Colonic mucosa (tissue), 4 donors: ENCODE measurements at places on chromosomes 16 and 17. TPM values are rescaled to one million over a fixed set of nuclear protein-coding genes. Genes with fewer than 3 reads are reported as not detected.

- no peaks in the 10 kb centered on the region for H3K36me3 ChIP-seq
- no peak overlapping the region for H3K4me3 ChIP-seq
- H3K27me3 ChIP-seq: no peaks in the 10 kb centered on the region
- no peak overlapping the region for H3K27ac ChIP-seq
These were observed 3.1 kb downstream of the GLG1 start for GRCh38 chr16:74603848-74604247.

Gene PRKCB
- total RNA-seq: 2.5 TPM

DNA sequence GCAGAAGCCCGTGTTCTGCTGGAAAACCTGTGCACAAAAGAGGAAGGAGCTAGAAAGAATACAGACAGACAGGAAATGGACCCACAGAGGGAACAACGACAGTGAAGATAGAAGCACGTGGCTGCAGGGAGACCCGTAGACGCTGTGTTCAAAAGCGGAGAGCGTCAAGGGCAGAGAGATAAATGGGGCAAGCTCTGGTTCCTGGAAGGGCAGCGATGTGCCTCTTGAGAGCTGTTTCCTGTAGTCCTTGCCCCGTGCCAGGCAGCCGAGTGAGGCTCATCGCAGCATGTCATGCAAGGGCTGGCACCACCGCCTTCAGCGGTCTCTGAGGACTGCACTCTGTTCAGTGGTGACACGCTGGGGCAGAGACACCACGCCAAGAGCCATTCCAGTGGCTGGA, 43.6 kb upstream of the CACNG5 start:
- no peaks in the 10 kb centered on the region for H3K4me1 ChIP-seq
- no peak for DNase-seq
- peaks cover 5% of the 10 kb centered on the region for H3K36me3 ChIP-seq
- no peaks in the 10 kb centered on the region for H3K27me3 ChIP-seq
- no peak overlapping the region for H3K4me3 ChIP-seq

- H3K4me1 ChIP-seq: peaks cover 8% of the 10 kb centered on the region
- H3K27me3 ChIP-seq: no peaks in the 10 kb centered on the region
- no peak overlapping the region for H3K4me3 ChIP-seq
- no peak for DNase-seq
- H3K27ac ChIP-seq: no peak overlapping the region
- no peaks in the 10 kb centered on the region for H3K36me3 ChIP-seq
These were observed 15.3 kb upstream of the TNFRSF13B start for GRCh38 chr17:16987066-16987829.

GRCh38 chr17:17048106-17048505, 5.8 kb downstream of the MPRIP start:
- H3K4me3 ChIP-seq: no peak overlapping the region
- no peak for DNase-seq

GRCh38 chr17:15351925-15352324, 10.5 kb upstream of the TEKT3 start:
- peaks cover 6% of the 10 kb centered on the region for H3K4me1 ChIP-seq
- H3K36me3 ChIP-seq: no peaks in the 10 kb centered on the region
- peak; percentile 49 for DNase-seq
- no peak overlapping the region for H3K4me3 ChIP-seq
- peak overlapping the region; percentile 51 for H3K27ac ChIP-seq
- no peaks in the 10 kb centered on the region for H3K27me3 ChIP-seq

Gene STAC2
- total RNA-seq: 0.11 TPM

Gene HOXB7
- 25.9 TPM for total RNA-seq

- H3K4me3 ChIP-seq: peak overlapping the region; percentile 77
- DNase-seq: peak; percentile 90
- peaks cover 27% of the 10 kb centered on the region for H3K4me1 ChIP-seq
- no peaks in the 10 kb centered on the region for H3K27me3 ChIP-seq
These were observed 2.1 kb downstream of the GSE1 start for GRCh38 chr16:85615014-85615851.

Gene CHTF18
- 16.5 TPM for total RNA-seq

- no peak overlapping the region for H3K27ac ChIP-seq
- H3K4me3 ChIP-seq: no peak overlapping the region
- H3K4me1 ChIP-seq: no peaks in the 10 kb centered on the region
- H3K36me3 ChIP-seq: no peaks in the 10 kb centered on the region
- H3K27me3 ChIP-seq: no peaks in the 10 kb centered on the region
These were observed 2.0 kb upstream of the KRTAP9-6 start for GRCh38 chr17:41263212-41263611.

Gene SRL
- total RNA-seq: 0.82 TPM

DNA sequence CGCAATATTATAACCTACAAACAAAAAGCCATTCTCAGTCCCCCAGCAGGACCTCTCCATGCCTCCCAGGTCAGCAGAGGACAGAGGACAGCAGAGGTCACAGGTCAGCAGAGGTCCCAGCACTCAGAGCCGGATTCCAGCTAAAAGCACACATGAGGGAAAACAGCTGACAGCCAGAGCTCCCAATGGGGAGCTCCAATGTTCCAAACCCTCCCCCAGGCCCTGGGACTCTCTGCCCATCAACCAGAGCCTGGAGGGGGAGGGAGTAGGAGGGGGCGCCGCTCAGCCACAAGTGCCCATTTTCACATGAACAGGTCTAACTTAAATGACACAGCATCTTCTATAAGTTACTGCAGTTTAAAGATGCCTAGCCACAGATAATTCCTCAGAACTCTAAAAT, 77.5 kb downstream of the ANKRD11 start:
- H3K4me3 ChIP-seq: no peak overlapping the region
- no peaks in the 10 kb centered on the region for H3K27me3 ChIP-seq
- peaks cover 29% of the 10 kb centered on the region for H3K4me1 ChIP-seq
- no peaks in the 10 kb centered on the region for H3K36me3 ChIP-seq

GRCh38 chr17:18322522-18322921, 7.4 kb downstream of the SMCR8 start:
- no peak overlapping the region for H3K27ac ChIP-seq
- peaks cover 8% of the 10 kb centered on the region for H3K36me3 ChIP-seq
- H3K4me1 ChIP-seq: peaks cover 22% of the 10 kb centered on the region

- peaks cover 19% of the 10 kb centered on the region for H3K4me1 ChIP-seq
- H3K4me3 ChIP-seq: peak overlapping the region; percentile 98
- no peaks in the 10 kb centered on the region for H3K27me3 ChIP-seq
- H3K27ac ChIP-seq: peak overlapping the region; percentile 72
- peak; percentile 55 for DNase-seq
These were observed 578 bp downstream of the PGAP6 start for GRCh38 chr16:381012-381788.

Gene TUBB3
- 8.0 TPM for total RNA-seq

Gene WNT3
- total RNA-seq: 0.64 TPM

Gene NCBP3
- 31.3 TPM for total RNA-seq

DNA sequence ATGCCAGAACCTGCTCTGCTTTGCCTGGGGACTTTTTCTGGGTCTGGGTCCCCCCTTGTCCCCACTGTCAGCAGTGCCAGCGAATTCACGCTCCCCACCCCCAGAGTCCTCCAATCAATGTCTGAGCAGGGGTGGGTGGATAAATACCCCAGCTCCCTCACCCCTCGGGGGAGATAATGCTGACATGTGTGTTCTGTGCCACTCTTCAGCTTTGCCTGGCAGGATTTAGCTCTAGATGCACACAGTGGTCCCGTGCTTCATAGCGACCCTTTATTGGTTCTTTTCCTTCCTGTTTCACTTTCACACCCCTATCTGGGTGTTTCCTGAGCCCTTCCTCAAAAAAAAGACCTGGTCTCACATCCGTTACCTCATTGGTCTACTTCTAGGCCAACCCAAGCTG, 277.0 kb downstream of the NPIPA8 start:
- no peaks in the 10 kb centered on the region for H3K27me3 ChIP-seq
- H3K4me3 ChIP-seq: no peak overlapping the region
- H3K36me3 ChIP-seq: no peaks in the 10 kb centered on the region
- no peak for DNase-seq

Gene ATP1B2
- 1.4 TPM for total RNA-seq

GRCh38 chr17:50063561-50064252, 7.8 kb downstream of the ITGA3 start:
- H3K4me1 ChIP-seq: peaks cover 32% of the 10 kb centered on the region
- DNase-seq: no peak
- H3K27ac ChIP-seq: peak overlapping the region; percentile 53
- H3K36me3 ChIP-seq: peaks cover 7% of the 10 kb centered on the region
- H3K4me3 ChIP-seq: no peak overlapping the region
- H3K27me3 ChIP-seq: no peaks in the 10 kb centered on the region

- H3K36me3 ChIP-seq: no peaks in the 10 kb centered on the region
- H3K4me3 ChIP-seq: no peak overlapping the region
- no peak for DNase-seq
- H3K27me3 ChIP-seq: no peaks in the 10 kb centered on the region
- H3K27ac ChIP-seq: no peak overlapping the region
- no peaks in the 10 kb centered on the region for H3K4me1 ChIP-seq
These were observed 149.6 kb upstream of the CIBAR2 start for GRCh38 chr16:85261657-85262557.

Gene SPEM1
- not detected for total RNA-seq

- H3K27me3 ChIP-seq: no peaks in the 10 kb centered on the region
- H3K27ac ChIP-seq: no peak overlapping the region
- no peaks in the 10 kb centered on the region for H3K36me3 ChIP-seq
- H3K4me1 ChIP-seq: no peaks in the 10 kb centered on the region
- no peak for DNase-seq
These were observed 267.1 kb downstream of the CBLN1 start for GRCh38 chr16:49014277-49015224.
